ENCODE measurements at places on chromosomes 2 and 18. TPM values are rescaled to one million over a fixed set of nuclear protein-coding genes. Genes with fewer than 3 reads are reported as not detected.

Gene IL1F10
- total RNA-seq, result not detected

Gene QPCT
- total RNA-seq, result 6.2 TPM

Gene PRKAG3
- not detected for total RNA-seq

Gene RTP5
- total RNA-seq, result not detected

Gene COLEC12
- total RNA-seq, result 44.5 TPM

Gene KYNU
- total RNA-seq, result 13.7 TPM

Gene ANKRD30BL
- not detected for total RNA-seq

Data from subcutaneous adipose tissue (tissue), 4 donors.